ENCODE measurements at places on chromosomes 1 and 21.

DNA sequence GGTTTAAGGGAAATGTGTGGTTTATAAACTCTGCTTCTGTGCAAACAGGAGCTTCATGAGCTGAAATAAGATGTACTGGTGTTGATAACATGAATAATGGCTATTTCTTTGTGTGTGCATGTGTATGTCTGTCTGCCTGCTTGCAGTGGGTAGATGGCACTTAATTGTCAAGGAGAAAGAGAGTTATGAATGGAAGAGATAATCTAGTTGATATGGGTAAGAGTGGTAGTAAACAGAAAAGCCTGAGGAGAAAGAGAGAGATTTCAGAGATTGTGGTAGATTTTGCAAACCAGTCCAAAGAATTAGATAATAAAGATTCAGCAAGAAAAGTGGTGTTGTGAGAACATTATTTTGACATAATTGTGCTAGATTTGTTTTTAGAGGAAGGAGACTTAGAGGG, 7.7 kb downstream of the SUCO start:
- no peak for DNase-seq

DNA sequence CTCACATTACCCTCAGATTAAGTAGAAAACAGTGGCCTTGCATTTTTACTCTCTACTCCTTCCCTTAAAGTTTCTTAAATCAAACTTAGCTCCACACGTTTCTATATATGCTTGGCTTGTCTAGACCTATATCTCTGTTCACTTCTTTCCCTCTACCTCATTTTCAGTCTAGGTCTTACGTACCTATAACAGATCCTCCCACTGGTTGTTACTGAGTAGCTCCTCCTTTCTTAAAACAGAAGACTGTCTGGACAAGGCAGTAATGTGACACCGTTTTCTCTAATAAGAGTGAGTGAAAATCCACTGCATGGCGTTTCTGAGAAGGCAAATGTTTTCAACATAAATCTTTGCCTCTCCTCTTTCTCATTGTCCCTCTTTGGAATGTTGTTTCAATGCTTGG, 211.7 kb upstream of the POGK start:
- no peak for DNase-seq

DNA sequence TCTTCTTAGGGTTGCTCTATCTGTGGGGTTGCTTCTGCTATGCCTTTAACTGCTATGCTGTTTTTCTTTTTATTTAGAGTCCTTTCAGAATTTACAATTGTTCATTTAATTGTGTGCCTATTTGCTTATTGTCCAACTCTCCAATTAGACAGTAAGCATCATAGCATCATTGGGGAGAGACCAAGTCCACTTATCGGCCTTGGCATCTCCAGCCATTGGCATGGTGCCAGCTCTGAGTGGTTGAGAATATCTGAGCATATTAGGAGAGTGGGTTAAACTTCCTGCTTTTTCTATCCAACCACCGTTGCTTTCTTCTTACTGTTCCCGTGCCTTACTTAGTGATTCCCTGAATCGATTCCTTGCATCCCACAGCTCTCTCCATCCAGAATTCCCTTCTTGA, 535.0 kb downstream of the AJAP1 start:
- DNase-seq = no peak

DNA sequence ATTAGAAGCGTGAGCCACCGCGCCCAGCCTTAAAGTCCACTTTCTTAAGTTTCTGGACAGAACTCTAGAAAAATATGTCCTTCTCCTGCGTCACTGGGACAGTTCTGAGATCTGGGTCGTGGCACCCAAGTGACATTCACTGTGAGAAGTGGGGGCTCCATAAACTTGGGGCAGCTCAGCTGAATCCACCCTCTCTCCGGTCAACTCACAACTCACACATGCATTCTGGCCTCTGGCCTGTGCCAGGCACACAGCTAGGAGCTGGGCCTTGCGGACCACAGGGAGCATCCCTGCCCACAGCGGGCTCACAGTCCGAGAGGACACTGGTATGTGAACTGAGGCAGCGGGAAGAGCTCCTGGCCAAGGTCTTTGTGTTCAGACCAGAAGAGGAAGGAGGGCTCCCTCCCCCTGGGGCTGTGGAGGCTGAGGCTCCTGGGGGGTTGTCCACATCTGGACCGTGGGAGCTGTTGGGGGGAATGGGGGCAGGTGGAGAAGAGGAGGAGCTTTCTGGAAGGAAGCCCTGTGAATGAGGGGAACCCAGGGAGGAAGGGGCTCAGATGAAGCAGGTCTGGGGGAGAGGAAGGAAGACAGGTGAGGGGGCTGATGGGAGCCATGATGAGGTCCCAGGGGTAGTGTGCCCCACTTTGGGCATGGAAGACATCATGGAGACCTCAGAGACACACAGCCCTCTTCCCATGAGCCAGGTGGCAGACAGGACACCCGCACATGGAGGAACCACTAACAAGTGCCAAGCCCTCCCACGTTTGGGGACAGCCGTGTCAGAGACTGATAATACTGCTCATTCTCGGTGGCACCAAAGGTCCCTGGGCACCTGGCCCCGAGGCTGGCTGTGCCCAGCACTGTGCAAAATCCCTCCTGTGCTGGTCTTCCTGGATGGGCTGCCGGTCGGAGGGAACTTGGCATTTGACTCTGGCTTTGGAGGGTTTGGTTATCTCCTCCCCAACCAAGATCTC, 191.0 kb upstream of the VAMP3 start:
- no peak for DNase-seq

DNA sequence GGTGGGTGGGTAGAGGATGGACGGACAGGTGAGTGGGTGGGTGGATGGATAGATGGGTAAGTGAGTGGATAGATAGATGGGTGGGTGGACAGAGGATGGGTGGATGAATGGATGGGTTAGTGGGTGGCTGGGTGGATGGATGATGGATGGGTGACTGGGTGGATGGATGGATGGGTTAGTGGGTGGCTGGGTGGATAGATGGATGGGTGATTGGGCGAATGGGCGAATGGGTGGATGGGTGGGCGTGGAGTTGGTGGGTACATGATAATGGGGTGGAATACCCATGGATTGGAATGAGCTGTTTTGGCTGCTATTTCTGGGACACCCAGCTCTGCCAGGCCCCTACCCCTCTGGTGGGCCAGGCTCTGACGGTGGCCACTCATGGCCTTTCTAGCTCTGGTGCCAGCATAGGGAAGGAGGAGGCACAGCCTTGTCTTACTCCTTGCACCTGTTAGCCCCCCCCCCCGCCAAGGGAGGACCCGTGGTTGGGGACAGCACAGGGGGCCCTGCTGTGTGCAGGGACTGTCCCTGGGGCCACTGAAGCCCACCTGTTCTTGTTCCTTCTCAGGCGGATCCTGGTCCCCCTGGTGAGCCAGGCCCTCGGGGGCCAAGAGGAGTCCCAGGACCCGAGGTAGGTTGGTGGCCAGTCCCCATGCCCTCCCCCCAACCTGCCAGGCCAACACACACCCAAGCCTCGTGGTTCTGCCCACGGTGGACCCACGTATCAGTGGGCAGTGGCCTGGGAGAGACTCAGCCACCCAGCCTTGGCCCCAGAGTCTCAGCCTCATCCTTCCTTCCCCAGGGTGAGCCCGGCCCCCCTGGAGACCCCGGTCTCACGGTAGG, 26.4 kb downstream of the COL6A2 start:
- DNase-seq = no peak

DNA sequence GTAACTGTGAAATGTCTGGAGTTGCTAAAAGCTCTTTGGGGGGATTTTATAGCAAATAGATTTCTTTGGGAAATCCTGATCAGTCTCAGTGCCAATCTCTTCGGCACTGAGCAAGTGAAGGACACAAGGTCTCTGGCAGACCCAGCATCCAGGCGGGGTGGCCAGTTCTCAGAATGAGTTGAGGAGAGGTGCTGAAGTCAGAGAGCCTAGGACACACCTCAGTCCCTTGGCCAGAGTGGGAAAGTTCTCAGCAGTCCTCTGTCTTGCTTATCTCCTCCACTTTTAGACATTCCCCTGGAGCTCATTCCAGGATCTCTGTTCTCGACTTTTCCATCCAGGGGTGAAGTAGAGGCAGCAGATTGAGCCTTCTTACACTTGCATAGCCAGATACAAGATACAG, 6.7 kb downstream of the HLX start:
- no peak for DNase-seq

DNA sequence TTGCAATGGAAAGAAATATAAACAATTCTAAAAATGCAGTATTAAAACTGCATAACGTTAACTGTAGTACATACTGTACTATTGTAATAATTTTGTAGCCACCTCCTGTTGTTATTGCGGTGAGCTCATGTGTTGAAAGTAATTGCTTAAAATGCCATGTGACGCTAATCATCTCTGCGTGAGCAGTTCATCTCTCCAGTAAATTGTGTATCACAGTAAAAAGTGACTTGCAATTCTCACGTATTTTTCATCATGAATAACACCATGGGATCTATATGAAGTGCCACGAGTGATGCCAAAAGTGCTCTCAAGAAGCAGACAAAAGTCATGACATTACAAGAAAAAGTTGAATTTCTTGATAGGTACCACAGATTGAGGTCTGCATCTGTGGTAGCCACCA, 82.4 kb upstream of the CYYR1 start:
- DNase-seq = no peak

DNA sequence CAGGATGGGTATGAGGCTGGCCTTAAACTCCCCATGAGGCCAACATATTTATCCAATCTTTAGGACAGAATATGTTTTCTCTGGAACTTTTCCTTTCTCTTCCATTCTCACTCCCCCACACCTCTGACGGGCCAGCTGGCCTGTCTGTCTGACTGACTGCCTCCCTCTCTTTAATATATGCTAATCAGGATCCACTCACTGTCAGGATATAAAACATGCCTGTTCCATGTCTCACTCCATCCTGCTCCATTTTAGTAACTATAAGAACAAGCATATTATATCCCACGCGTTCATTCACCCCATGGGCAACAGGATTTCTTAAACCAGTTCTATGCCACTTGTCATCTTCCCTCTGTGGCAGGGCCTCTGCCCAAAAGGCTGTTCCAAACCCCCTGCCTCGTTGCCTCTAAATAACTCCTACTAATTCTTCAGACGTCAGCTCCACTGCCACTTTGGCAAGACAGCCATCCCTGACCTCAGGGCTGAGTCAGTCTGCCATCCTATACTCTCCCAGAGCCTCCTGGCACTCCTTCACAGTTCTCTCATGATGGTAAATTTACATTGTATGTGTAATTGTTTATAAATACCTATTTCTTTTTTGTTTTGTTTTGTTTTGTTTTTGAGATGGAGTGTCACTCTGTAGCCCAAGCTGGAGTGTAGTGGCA, 84.3 kb upstream of the SPATA6 start:
- DNase-seq = no peak

DNA sequence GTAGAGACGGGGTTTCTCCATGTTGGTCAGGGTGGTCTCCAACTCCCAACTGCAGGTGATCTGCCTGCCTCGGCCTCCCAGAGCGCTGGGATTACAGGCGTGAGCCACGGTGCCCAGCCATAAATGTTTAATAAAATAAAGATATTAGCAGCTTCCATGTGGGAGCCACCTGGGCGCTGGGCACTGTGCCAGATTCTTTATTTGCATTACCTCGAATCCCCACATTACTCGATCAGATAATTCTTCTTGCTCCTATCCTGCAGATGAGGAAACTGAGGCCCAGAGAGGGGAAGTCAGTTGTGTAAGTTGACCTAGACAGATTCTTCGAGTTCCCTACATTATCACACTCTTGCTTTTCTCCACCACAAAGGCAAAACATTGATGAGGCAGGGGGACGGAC, 24.9 kb upstream of the TENT5B start:
- DNase-seq = no peak

DNA sequence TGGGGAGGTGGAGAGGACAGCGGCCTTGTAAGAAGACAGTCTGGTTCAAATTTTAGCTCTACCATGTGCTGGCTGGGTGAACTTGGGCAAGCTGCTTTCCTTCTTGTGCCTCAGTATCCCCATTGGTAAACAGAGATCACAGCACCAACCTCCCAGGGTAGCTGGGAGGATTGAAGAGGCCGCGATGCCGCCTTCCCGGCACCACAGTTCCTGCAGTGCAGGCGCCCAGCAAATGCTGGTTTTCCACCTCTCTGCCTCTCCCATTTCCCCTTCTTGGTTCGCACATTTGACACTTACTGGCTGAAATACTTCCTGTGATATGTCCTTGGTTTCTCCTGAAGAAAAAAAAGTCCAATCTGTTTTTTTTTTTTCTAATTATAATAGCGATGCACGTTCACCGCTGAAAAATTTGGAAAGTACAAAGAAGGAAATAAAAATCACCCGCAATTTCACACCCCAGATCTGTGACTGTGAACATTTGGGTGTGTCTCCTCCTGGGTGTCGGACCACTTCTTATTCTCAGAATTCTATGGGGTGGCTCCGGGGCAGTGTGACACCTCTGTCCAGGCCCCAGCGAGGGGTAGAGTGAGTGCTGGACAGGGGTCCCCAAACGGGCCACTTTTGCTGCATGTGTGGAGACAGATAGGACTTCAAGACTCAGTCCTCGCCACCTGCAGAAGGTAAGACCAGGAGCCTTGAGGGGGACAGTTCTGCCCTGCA, 73.1 kb downstream of the RUNX3 start:
- no peak for DNase-seq

GRCh38 chr1:45405636-45406035, 65.4 kb upstream of the MUTYH start:
- DNase-seq = no peak

DNA sequence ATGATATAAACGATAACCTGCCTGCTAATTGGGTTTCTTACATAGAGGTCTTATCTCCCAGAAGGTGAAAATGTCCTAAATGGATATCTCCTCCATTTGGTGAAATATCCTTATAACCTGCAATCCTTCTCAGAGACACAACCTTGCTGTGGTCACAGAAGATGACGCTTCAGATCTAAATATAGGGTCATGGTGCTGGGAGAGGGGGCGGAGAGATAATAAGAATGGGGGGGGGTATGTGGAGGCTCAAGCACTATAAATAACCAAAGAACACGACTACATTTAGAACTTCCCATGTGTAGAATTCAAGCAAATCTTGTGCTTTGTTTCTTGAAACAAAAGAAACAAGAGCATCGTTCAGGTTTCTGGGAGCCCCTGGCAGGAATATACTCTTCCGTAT, 260.6 kb upstream of the ESRRG start:
- DNase-seq = no peak

GRCh38 chr1:113488576-113489177, 98.4 kb downstream of the MAGI3 start:
- no peak for DNase-seq

DNA sequence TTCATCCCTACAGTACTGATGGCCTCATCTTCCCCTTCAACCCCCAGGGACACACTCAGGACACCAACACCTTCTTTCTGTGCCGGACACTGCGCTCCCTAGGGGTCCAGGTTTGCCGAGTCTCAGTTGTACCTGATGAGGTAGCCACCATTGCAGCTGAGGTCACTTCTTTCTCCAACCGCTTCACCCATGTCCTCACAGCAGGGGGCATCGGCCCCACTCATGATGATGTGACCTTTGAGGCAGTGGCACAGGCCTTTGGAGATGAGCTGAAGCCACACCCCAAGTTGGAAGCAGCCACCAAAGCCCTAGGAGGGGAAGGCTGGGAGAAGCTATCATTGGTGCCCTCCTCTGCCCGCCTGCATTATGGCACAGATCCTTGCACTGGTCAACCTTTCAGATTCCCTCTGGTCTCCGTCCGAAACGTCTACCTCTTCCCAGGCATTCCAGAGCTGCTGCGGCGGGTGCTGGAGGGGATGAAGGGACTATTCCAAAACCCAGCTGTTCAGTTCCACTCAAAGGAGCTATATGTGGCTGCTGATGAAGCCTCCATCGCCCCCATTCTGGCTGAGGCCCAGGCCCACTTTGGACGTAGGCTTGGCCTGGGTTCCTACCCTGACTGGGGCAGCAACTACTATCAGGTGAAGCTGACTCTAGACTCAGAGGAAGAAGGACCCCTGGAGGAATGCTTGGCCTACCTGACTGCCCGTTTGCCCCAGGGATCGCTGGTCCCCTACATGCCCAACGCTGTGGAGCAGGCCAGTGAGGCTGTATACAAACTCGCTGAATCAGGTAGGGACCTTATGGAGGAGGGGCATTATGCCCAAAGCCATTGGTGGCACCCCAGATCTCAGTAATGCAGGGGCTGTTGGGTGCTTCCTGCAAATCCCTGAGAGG, 5.1 kb upstream of the LENEP start:
- no peak for DNase-seq

Measured in stimulated activated CD4-positive, alpha-beta T cell treated with anti-CD3 and anti-CD28 coated beads, TNF-alpha, amount 100 ng/mL, for 1 hour (primary cell).